ENCODE measurements at places on chromosomes 3 and 15. TPM values are rescaled to one million over a fixed set of nuclear protein-coding genes. Genes with fewer than 3 reads are reported as not detected.

- no peak for DNase-seq
Observed at GRCh38 chr3:177026505-177027277, 170.6 kb downstream of the TBL1XR1 start.

GRCh38 chr3:146814601-146815315 is 209.6 kb upstream of the PLSCR5 start:
- DNase-seq: peak; percentile 8

GRCh38 chr15:53843869-53844569 is 84.6 kb upstream of the WDR72 start:
- DNase-seq: no peak

- peak; percentile 91 for DNase-seq
Observed at GRCh38 chr3:184371570-184372018, 6.4 kb downstream of the THPO start.

GRCh38 chr3:79461129-79461792 is 306.5 kb downstream of the ROBO1 start:
- no peak for DNase-seq

- DNase-seq: peak; percentile 18
Observed at GRCh38 chr3:62142331-62143085, 230.8 kb downstream of the FEZF2 start.

- no peak for DNase-seq
Observed at GRCh38 chr3:84755860-84756259, 202.9 kb upstream of the CADM2 start.

FBXW12 gene
- total RNA-seq: not detected

- no peak for DNase-seq
Observed at GRCh38 chr15:55320238-55320550, 1.2 kb downstream of the PIGB start.

GRCh38 chr15:35751413-35752133 is 205.6 kb upstream of the DPH6 start:
- peak; percentile 93 for DNase-seq

DNA sequence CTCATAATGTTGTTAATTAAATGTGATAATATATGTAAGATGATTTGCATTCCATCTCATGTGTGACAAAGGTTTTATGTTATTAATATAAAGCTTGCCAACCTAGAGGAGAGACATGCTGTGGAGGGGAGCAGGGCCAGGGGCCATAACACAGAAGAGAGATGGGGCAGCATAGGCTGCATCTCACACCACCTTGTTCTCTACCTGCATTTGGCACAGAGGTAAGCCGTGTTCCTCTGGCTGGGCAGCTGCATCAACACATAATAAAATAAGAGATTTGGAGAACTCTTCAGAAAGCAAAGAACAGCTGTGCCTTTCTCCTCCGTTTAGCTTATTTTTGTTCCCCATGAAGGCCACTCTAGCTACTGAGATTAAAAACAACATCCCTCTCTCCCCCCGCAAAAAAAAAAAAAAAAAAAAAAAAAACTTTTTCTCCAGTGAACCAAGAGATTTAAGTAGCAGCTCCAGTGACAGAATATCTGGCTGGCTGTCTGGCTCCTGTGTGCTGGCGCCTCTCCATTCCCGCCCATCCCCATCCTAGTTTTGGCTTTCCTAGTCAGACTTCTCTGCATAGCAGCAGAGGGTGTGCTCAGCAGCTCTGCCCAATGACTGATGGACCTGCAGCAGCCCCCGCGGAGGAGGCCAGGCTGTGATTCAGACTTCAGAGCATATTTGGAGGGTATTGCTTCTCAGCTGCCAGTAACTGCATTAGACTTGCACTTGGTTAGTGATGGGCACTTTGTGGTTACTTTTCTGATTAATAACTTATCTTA is 52.2 kb upstream of the STXBP5L start:
- peak; percentile 30 for DNase-seq

- DNase-seq: no peak
Observed at GRCh38 chr15:99845009-99845408, 111.8 kb upstream of the LYSMD4 start.

DNA sequence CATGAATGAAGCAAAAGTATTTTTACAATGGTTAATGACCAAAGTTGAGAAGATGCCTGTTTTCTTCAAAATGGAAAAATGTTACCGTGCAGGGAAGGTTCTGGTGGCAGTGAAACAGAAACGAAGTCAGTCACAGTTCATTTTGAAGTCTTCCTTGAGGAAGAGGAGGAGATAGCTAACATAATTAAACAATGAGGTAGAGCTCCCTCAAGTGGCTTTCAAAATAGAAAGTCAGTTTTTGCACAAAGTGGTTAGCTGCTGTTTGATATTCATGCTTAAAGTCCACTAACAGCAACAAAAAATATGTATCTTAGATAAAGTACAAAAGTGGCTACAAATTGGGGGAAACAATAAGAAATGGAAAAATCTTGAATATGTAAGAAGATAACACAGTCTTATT is 87.3 kb downstream of the TFG start:
- peak; percentile 53 for DNase-seq

MAPK6 gene
- total RNA-seq: 92.3 TPM

GRCh38 chr3:16658004-16658924 is 53.0 kb upstream of the DAZL start:
- peak; percentile 69 for DNase-seq

DNA sequence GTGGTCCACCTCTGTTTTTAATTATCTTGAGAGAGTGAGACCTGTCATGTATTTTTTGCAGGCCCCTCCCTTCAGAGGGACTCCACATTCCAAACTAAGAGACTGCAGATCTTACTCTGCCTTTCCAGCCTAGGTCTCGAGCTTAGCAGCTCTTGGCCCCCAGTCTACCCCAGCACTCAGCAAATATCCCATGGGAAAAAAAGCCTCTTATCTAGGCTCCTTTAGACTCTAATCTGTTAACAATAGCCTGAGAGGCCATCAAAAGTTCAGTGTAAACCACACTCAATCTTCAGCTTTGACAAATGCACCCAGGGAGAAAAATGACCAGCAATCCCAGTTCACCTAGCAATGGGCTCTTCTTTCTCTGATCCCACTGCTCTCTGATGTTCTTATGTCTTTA is 8.6 kb upstream of the BLM start:
- no peak for DNase-seq

DNA sequence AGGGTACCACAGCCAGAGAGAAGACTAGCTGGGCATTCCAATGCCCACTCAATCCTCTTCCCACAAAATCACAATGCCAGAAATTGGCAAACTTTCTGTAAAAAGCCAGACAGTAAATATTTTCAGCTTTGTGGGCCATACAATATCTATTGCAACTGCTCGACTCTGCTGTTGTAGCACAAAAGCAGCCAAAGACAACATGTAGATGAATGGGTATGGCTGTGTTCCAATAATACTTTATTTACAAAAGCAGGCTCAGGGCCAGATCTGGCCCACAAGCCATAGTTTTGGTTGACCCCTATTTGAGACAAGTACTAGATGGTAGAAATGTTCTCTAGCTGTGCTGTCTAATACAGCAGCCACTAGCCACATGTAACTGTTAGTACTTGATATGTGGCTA is 330.9 kb downstream of the ERC2 start:
- DNase-seq: no peak

GRCh38 chr3:127730666-127731295 is 58.0 kb downstream of the ABTB1 start:
- no peak for DNase-seq
